CD4-positive, CD25-positive, alpha-beta regulatory T cell (primary cell): ENCODE measurements at places on chromosomes 2 and 18. TPM values are rescaled to one million over a fixed set of nuclear protein-coding genes. Genes with fewer than 3 reads are reported as not detected.

SP140 gene
- 100 TPM for total RNA-seq

HS6ST1 gene
- 7.6 TPM for total RNA-seq

MTCL1 gene
- 0.20 TPM for total RNA-seq

TXNDC2 gene
- total RNA-seq: not detected

TLX2 gene
- total RNA-seq: not detected

PMS1 gene
- total RNA-seq: 24.3 TPM

PROC gene
- not detected for total RNA-seq

SCYGR4 gene
- total RNA-seq: not detected

RGPD3 gene
- total RNA-seq: 0.44 TPM

TUBA3D gene
- not detected for total RNA-seq

EFR3B gene
- 0.10 TPM for total RNA-seq

CHRNG gene
- not detected for total RNA-seq

GPR75 gene
- total RNA-seq: 5.1 TPM

THOC1 gene
- 86.3 TPM for total RNA-seq

IL1F10 gene
- not detected for total RNA-seq

SAP130 gene
- 38.0 TPM for total RNA-seq

TNFRSF11A gene
- total RNA-seq: 2.2 TPM

PID1 gene
- not detected for total RNA-seq

GRHL1 gene
- total RNA-seq: 1.8 TPM

AQP12A gene
- not detected for total RNA-seq

MGAT4A gene
- 105 TPM for total RNA-seq

PMAIP1 gene
- 326 TPM for total RNA-seq

UGT1A4 gene
- not detected for total RNA-seq

DNER gene
- not detected for total RNA-seq

COQ10B gene
- 73.9 TPM for total RNA-seq

TUBA4A gene
- total RNA-seq: 245 TPM

TNP1 gene
- total RNA-seq: not detected

CFAP221 gene
- total RNA-seq: not detected

OTOF gene
- total RNA-seq: 2.3 TPM

MOB1A gene
- 161 TPM for total RNA-seq

CEP68 gene
- total RNA-seq: 18.8 TPM

SKA1 gene
- 2.2 TPM for total RNA-seq

SRD5A2 gene
- not detected for total RNA-seq
